ENCODE measurements at places on chromosomes 4 and X.

DNA sequence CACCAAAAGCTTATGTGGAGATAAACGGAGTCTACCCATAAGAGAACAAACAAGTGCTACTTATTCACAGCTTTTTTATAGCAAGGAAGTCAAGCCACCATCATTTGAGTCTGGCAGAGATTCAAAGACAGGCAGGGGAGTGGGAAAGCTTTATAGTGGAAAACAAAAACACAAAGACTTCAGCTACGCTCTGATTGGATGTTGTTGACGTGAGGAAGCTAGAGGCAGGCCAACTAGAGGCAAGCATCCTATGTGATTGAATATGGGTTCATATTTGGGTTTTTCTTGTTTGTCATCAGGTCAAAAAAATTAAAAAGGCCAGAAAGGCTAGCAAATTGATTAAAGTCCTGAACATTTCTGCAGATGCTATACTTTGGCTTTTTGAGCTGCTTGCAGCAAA, 719 bp upstream of the TCEAL4 start:
- no peak for DNase-seq

DNA sequence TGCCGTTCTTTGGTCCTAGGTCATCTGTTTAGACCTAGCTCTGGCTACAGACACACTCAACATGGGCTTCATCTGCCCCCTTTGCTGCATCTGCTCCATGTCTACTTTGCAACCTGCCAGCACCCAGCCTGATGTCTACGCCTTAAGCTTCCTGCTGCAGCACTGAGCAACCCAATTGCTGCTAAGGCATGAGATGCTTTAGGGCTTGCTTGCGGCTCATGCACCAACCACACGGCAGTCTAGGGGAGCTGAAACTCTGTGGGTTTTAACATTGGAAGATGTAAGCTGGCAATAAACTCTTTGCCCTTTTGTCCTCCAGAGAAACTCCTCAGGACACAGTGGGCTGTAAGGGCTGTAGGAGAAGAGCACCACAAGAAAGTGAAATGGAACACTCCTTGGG, 11.7 kb upstream of the CLNK start:
- DNase-seq = no peak

DNA sequence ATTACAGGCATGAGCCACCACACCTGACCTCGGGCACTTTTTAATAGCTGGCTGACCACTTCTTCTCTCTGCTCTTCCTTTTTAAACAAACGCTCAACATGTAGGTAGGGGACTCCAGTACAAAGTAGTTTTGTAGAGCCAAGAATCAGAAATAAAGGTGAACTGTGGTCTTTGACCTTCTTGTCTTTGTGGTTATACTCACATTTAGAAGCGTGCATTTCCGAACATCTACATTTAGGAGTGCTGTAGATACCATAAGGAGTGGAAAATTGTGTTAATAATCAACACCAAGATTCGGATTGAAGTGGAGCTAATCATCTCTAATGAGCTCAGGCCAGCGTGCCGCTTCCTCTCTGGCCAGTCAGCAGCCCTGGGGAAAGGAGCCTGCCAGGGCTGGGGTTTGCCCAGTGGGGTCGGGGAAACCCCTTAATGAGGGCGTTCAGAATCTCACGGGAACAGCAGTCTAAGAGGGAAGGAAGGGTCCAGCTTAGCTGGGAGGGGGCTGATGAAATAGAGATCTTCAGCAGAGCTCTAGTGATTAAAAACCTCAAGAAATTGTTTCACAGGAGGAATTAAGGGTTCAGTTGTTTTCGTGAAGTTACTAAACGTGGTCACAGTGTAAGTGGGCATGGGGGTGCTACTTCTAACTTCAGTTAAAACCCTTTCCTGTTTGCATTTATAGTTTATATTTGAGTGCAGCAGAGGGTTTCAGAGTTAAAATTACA, 81.2 kb downstream of the GAB1 start:
- DNase-seq = no peak

DNA sequence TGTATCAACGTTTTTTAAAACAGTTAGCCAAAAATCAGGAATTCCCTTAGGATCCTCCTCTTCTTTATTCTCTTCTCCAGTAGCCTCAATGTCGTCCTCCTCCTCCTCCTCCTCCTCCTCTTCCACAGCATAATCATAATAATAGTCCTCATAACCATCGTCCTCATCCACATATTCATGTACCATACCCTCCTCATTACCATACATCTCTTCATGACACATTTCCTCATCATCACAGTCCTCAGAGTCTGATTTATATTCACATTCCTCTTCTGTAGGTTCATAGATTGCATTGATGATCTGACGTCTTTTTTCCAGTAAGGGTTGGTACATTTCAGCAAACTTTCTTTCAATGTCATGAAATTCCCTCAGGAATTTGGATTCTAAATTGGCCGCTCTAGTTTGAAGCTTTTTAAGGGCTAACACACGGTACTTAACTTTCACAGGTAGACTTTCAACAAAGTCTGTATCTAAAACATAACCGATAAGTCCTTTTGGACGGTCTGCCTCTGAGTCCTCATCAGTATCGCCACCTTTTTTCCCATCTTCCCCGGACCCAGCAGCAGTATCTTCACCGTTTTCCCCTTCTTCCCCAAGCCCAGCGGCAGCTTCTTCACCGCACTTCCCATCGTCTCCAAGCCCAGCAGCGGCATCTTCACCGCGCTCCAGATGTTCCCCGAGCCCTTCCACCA, 771 bp downstream of the NAP1L2 start:
- no peak for DNase-seq

DNA sequence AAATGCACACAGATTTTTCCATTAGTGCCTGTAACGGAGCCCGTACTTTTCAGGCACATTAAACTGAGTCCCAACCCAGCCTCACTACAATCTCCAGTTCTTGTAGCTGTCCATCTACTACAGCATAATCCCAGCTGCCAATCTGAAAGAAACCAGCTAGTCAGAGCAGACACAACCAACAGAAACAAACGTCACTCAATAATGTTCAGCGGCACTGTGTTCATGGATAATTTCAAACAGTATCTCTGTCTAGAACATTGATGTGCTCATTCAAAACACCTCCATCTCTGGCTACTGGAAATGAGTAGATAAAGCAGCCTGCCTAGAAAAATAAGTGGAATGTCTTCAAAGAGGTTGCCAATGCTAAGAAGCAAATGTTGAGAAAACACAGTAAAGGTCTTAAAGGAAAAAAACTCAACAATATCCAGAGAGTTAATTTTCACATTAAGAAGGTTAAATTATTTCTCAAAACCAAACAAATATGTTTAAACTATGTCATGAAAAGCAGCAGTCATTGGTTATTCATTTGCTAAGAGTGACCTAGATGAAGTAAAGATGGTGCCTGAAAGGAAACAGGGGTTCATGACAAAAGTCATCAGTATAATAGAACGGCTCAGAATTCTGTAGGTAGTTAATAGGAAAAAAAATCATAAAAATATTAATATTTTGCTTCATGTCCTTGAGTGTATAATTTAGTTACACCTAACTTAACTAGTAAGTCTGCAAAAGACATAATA, 245.1 kb upstream of the MAB21L2 start:
- no peak for DNase-seq

DNA sequence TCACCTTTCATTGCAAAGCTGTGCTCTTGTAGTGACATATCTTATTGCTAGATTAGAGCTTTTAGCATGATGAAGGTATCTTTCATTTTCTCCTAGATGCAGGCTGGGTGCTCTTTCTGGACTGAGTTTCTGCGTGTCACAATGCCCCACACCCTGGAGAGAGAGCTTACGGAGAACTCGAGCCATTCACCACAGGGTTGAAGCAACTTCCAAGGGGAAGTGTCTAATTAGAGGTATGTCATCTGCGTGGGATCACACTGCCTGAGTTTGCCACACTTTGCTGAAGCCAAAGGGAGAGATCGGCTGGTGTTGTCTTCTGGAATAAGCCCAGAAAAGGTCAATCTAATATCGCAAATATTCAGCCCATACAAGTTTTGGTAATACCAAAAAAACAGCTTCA, 179.3 kb upstream of the MBNL3 start:
- no peak for DNase-seq

- no peak for DNase-seq
Measured at GRCh38 chr4:169485086-169485485, 127.3 kb downstream of the NEK1 start.

DNA sequence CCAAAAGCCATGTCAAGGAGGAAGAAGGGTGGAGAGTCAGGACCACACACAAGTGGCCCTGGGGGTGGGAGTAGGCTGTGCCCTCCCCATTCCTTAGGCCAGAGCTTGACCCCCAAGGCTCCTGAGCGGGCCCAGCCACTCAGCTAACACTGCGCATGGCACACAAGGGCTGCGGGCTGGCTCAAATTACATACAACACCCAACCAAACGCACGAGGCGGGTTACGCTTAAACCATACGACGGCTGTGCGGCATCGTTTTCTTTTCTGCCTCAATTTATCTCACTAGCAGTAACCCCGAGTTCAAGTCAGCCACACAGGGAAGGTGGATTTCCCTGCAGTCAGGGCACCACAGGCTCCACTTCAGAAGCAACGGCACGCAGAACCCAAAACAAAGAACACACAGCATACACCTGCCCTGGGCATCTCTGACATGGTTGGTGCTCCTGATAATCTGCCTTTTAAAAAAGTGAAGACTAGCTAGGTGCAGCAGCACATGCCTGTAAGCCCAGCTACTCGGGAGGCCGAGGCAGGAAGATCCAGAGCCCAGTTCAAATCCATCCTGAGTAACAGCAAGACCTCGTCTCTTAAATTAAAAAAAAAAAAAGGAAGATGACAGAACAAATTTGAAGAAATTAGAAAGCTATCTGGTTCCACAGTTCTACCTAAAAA, 2.9 kb downstream of the GAK start:
- no peak for DNase-seq

- no peak for DNase-seq
Measured at GRCh38 chr4:25290490-25291067, 22.0 kb upstream of the ZCCHC4 start.

DNA sequence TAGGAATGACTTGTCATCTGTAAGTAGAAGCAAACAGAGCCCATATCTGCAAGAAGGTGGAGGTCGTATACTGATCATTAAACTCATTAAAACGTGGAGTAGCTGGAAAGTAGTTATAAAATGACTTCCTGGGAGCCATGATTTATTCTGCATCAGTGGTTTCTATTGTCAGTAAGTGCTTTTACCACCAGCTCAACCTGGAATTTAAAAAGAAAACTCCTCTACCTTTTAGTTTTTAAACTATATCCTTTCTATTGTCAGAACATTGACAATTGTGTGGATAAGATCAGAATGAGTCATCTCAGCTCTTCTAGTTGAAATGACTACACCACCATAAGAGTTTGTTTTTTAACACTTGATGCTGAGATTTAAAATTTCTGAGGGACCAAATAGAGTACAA, 651.2 kb upstream of the GALNT7 start:
- DNase-seq = no peak

DNA sequence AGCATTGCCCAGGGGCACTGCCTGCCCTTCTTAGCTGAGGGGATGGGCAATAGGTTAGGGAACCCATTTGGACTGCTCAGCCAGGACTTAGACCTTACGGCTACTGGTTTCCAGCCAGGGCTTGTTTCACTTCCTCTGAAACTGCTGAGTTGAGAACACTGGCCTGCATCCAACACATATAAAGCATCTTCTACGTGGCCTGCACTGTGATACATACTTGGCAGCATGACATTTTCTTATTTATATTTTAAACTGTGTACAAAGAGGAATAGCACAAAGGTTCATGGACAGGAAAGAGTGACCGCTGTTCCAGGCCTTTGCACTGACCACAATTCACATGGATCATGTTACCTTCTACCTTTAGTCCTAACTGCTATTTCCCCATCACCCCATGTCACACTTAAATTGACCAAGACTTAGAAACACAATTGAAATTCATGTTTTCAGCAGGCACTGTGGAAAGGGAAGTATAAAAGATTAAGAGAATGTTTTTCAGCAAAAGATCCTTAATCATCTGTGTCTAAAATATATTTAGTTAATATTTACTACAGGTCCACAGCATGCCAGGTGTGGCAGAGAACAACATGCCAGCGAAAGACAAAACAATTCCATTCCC, 43.7 kb downstream of the NLGN4X start:
- DNase-seq = no peak

DNA sequence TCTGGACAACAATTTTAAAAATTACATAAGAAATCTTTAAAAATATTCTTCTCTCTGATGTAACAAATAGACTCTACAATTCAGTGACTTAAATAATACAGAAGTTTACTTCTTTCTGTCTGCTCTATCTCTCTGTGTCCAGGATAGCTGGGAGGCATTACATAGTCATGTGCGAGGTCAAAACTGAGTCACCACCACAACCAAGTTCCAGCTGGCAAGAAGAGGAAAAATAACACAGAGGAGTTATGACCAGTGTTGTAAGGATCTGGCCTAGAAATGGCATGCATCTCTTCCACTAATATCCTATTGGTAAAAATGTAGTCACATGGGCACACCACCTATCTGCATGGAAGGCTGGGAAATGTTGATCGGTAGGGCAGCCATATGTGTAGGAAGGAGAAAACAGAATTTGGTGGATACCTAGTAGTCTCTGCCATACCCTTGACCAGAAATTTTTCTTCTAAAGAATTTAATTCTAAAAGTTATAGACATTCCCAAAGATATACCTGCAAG, 39.4 kb upstream of the WDFY3 start:
- DNase-seq = no peak

DNA sequence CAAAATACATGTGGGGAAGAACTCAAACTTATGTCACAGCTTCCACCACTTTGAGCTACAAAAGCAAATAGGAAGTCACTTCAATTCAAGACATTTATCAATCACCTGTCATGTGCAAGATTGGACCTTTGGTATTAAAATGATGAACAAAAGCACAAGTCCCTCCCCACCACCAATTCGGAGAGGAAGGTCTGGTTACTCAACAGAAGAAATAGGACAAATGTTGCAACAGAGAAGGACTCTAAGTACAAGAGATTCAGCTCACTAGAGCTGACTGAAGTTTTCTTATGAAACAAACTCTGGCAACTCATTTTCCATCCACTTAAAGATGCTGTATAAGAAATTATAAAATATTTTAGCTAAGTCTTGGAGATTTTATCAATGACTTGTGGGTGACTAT, 16.0 kb upstream of the MMRN1 start:
- DNase-seq = no peak

DNA sequence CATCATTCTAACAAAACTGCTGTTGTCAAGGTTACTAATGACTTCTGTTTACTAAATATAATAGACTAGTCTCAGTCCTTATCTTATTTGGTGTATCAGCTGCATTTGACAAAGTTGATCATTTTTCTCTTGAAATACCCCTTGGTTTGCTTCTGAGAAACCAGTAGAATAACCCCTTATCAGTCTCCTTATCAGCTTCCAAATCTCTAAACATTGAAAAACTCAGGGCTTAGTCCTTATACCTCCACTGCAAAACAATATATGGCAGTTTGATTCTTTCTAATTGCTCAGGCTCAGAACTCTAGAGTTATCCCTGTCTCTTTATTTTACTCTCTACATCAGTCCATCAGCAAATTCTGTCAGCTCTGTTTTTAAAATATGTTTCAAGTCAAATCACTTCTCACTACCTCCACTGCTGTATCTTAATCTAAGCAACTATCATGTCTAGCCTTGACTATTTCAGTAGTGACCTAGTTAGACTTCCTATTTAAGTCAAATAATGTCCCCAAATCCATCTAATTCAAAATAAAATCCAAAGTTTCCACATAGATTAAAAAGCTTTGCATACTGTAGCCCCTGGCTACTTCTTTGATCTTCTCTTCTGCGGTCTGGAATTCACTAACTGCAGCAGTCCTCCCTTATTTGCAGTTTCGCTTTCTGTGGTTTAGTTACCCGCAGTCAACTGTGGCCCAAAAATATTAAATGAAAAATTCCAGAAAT, 87.1 kb upstream of the NPNT start:
- no peak for DNase-seq

Data from stimulated activated CD4-positive, alpha-beta T cell treated with anti-CD3 and anti-CD28 coated beads, Interleukin-15, amount 100 ng/mL, for 1 hour (primary cell).